Keratinocyte (primary cell): ENCODE measurements at places on chromosomes 3 and 15.

DNA sequence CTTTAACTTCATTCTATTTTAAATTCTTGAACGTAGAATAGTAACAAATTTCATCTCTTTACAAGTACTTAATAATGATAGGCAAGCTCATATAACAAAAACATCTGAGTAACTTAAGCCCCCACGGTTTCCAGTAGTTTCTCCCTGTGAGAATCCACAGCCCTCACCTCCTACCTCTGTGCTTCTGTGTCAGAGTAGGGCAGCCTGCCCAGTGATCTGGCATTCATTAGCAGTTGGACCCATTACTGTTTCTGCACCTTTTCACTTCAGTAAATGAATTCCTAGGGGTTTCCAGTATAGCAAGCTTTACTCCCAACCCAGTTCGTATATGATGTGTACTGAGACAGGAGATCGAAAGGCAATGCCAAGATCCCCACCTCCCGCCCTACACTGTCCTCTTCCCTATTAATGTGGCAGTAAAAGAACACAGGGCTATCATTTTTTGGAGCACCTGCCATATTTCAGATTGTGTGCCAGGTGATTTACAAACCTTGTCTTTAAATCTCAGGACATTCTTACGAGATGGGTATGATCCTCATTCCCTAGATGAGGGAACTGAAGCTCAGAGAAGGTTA, 40.8 kb downstream of the EIF2AK4 start:
- no peaks in the 10 kb centered on the region for H3K27me3 ChIP-seq
- H3K4me1 ChIP-seq, result peaks cover 5% of the 10 kb centered on the region
- DNase-seq, result no peak
- no peak overlapping the region for H3K27ac ChIP-seq
- H3K4me3 ChIP-seq, result no peak overlapping the region
- H3K36me3 ChIP-seq, result peaks cover 20% of the 10 kb centered on the region

DNA sequence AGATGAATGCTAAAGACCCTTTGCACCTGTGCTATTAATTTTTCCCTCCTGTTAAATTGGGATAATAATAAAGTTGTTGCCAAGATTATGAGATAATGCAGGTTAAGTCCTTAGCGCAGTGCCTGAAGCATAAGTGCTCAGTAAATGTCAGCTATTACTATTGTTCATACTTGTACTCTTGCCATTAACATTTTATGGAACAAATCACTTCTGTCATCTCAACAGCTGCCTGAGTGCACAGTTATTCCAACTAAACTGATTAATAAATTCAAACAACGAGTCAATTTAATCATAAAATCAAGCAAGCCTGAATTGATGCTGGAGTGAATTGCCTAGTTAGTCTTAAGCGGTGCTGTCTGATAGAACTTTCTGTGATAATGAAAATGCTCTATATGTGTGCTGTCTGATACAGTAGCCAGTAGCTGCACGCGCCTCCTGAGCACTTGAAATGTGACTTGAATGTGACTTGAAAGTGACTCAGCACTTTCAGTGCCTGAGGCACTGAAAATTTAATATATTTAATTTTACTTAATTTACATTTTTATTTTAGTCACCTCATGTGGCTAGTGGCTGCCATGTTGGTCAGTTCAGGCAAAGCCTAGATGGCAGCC, 198.7 kb upstream of the PFN2 start:
- H3K27ac ChIP-seq, result no peak overlapping the region
- no peaks in the 10 kb centered on the region for H3K27me3 ChIP-seq
- H3K4me3 ChIP-seq, result no peak overlapping the region
- no peak for DNase-seq
- H3K4me1 ChIP-seq, result peaks cover 3% of the 10 kb centered on the region

DNA sequence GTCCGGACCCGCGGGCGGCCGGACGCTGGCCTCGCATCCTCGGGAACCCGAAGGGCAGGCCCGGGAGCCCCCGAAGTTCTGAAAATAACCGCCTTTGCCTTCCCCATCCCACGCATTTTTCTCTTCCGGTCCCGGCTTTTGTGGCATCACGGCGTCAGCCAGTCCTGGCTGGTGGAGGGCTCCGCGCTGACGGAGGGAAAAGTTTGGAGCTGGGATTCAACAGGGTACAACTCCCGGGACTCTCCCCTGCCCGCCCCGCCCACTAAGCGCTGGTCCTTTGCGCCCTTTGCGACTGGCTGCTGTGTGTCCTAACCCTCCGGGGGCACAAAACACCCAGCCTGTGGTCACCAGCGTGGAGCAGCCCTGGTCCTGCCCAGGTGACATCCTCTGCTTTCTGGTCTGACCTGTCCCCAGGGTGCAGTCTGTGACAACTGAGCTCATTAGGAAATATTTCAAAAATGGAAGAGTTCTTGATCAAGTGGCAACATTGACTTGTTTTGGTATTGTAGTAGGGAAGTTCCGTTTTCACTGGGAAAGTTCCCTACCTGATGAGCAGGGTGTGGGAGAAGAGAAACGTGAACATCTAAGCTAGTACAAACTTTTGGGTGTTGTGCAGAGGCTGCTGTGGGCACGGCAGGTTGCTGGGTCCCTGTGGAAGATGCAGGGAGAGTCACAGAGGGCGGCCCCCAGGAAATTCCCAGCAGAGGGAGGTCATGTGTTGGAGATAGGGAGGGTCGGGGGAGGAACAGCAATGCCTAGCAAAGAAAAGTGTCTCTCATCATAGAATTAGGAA, 775 bp downstream of the ARNT2 start:
- no peaks in the 10 kb centered on the region for H3K4me1 ChIP-seq
- no peak overlapping the region for H3K27ac ChIP-seq
- no peak for DNase-seq
- peaks cover 66% of the 10 kb centered on the region for H3K27me3 ChIP-seq
- no peak overlapping the region for H3K4me3 ChIP-seq

DNA sequence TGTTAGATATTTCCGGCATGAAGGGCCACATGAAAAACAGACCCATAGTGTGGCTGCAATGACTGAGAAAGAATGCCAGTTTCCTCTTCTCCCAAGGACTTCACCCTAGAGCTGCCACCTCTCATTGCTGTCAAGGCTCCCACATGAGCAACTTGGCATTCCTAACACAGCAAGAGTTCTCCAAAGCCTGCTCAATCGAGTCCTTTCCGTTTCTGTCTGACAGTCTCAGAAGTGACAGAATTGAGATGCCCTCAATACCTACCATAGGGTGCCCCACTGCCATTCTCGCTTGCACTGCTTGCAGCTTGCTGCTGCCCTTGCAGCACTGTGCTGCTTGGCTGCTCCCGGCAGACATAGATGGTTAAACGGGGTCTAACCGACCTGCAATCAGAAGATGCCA, 44.3 kb downstream of the UBP1 start:
- DNase-seq, result no peak
- H3K36me3 ChIP-seq, result peaks cover 15% of the 10 kb centered on the region
- H3K27ac ChIP-seq, result no peak overlapping the region
- no peak overlapping the region for H3K4me3 ChIP-seq

GRCh38 chr15:71225851-71226250, 110.6 kb downstream of the THSD4 start:
- no peak for DNase-seq
- no peaks in the 10 kb centered on the region for H3K27me3 ChIP-seq
- peaks cover 25% of the 10 kb centered on the region for H3K36me3 ChIP-seq
- peaks cover 26% of the 10 kb centered on the region for H3K4me1 ChIP-seq

DNA sequence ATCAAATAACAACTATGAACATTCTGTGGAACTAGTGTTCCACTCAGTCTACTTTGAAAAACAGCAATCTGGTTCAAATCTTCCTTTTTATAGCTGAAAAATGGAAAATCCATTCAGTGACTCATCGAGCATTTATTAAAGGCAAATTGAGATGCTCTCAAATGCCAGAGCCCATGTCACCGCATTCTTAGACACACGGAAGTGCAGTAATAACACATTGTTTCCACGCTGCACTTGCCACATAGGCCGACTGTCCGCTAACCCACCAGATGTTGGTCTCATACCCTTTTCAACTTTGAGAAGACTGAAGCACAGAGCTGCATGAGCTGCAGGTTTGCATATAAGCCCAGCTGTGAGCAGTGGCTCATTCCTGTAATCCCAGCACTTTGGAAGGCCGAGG, 95.9 kb downstream of the TMEM266 start:
- H3K36me3 ChIP-seq, result no peaks in the 10 kb centered on the region
- no peak overlapping the region for H3K4me3 ChIP-seq
- H3K27me3 ChIP-seq, result no peaks in the 10 kb centered on the region
- peaks cover 13% of the 10 kb centered on the region for H3K4me1 ChIP-seq
- no peak for DNase-seq

- no peak overlapping the region for H3K4me3 ChIP-seq
- no peaks in the 10 kb centered on the region for H3K27me3 ChIP-seq
- no peaks in the 10 kb centered on the region for H3K36me3 ChIP-seq
These were observed 13.2 kb upstream of the GPR160 start for GRCh38 chr3:170024581-170024980.

DNA sequence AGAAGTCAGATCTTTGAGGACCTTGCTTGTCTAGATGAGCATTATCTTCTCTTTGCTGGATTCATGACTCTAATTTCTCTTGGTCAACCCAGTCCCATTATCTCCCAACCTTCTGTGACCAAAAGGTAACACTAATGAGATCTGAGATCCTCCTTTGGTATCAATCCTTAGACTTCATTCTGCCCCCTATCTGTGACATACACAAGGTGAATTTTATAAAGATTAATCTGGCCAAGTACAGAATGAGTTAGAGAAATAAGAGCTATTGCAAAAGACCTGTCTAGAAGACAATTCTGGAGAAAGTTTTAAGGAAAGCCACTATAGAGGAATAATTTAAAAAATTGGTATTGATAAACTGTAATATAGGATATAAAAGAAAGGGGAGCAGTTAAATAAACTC, 113.8 kb upstream of the KCNMB2 start:
- no peaks in the 10 kb centered on the region for H3K36me3 ChIP-seq
- no peak overlapping the region for H3K4me3 ChIP-seq
- H3K4me1 ChIP-seq, result no peaks in the 10 kb centered on the region
- no peak overlapping the region for H3K27ac ChIP-seq
- DNase-seq, result no peak

DNA sequence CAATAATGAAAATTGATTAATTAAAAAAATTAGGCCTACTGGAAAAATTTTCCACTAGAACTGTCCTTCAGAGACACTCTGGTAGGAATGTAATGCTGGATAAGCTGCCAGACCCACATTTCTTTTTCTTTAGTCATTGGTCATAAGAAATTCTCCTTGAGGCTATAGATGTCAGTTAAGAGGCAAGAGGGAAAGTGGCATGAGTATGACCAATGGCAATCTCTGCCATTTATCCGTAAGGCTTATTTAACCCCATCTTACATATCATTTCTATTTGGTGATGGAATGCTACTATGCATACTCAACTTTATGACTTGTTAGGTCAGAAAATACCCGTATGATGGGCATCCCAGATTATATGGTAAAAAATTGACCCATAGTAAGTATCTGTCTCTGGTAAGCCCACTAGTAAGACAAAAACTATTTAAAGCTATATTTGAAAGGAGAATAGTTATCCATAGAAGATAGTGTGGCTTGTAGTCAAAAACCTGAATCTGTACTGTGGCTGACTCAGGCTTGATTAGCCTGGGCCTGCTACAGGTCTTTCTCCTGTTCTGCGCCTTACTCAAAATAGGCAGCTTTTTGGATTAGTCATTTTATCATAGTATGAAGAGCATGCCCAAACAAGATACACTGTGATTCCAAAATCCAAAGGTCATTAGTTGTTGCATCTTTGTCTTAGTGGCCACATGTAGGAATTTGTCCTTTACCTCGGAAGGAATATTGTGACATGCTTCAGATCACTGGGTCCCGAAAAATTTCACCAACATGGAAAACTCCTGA, 314.7 kb downstream of the PYDC2 start:
- peak overlapping the region; percentile 68 for H3K27ac ChIP-seq
- H3K36me3 ChIP-seq, result no peaks in the 10 kb centered on the region
- H3K27me3 ChIP-seq, result no peaks in the 10 kb centered on the region
- peaks cover 19% of the 10 kb centered on the region for H3K4me1 ChIP-seq
- no peak for DNase-seq

DNA sequence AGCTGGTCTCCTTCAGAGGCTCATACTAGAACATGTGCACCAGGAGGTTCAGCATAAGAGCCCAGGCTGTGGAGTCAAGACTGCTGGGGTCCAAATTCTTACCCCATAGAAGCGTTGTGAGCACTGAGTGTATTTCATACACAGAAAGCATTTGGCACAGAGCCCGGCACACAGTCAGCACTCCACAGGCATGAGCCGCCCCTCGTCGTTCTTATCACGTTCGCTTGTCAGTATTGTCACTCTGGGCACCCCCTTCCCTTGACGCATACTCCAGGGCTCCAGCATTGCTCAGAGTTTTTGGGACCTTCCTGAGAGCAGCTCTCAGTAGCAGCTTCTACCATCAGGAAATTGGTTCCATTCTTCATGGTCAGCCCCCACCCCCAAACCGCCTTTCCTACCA, 25.2 kb downstream of the CORO2B start:
- H3K4me3 ChIP-seq, result no peak overlapping the region
- H3K36me3 ChIP-seq, result no peaks in the 10 kb centered on the region
- H3K4me1 ChIP-seq, result no peaks in the 10 kb centered on the region
- peaks cover 3% of the 10 kb centered on the region for H3K27me3 ChIP-seq
- H3K27ac ChIP-seq, result no peak overlapping the region

DNA sequence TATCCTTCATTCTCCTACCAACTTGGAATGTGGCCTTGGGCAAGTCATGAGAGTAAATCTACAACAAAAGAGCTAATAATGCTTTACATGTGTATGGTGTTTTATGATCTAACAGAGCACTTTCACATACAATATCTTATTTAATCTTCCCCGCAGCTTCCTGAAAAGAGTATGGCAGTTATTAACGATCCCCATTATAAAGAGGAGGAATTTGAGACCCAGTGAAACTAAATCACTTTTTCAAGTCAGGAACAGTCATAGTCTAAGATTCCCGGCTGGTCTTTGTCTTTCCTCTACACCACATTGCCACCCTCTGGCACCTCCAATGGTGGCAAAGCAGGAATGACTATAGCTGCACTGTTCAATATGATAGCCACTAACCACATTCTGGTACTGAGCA, 69.7 kb upstream of the CMSS1 start:
- DNase-seq, result no peak
- peaks cover 17% of the 10 kb centered on the region for H3K4me1 ChIP-seq
- no peak overlapping the region for H3K4me3 ChIP-seq
- H3K27me3 ChIP-seq, result no peaks in the 10 kb centered on the region
- H3K36me3 ChIP-seq, result no peaks in the 10 kb centered on the region
- no peak overlapping the region for H3K27ac ChIP-seq

DNA sequence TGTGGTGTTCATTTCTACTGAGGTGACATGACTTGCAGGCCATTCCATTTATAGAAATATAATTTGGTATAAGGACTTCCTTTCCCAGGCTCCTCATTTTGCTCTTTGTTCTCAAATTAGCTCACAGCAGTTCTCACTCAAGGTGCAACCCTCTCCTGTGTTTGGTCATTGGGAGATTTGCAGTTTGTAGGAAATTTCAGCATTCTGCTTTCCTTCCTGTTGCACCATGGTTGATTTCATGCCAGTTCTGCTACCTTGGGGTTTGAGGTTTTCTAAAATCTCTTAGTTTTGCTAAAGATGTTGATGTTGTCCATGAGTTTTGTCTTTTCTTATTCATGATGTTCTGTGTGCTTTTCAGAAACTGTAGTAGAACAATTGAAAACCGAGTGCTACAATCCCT, 65.7 kb upstream of the PROK2 start:
- no peaks in the 10 kb centered on the region for H3K4me1 ChIP-seq
- H3K4me3 ChIP-seq, result no peak overlapping the region
- DNase-seq, result no peak
- H3K27me3 ChIP-seq, result peaks cover 2% of the 10 kb centered on the region
- no peak overlapping the region for H3K27ac ChIP-seq
